ENCODE measurements at places on chromosomes 6 and 20.
A peak's percentile ranks its signal among the peaks of the same experiment; 100 is the strongest.

GRCh38 chr6:74549746-74550145, 656.1 kb downstream of the COL12A1 start:
- DNase-seq = no peak

- DNase-seq = no peak
These were observed 454.7 kb downstream of the TFAP2B start for GRCh38 chr6:51273228-51273961.

- peak; percentile 10 for DNase-seq
These were observed 88.0 kb upstream of the ELOVL5 start for GRCh38 chr6:53436526-53437303.

GRCh38 chr6:72857791-72858585, 236.1 kb downstream of the KCNQ5 start:
- DNase-seq = no peak

DNA sequence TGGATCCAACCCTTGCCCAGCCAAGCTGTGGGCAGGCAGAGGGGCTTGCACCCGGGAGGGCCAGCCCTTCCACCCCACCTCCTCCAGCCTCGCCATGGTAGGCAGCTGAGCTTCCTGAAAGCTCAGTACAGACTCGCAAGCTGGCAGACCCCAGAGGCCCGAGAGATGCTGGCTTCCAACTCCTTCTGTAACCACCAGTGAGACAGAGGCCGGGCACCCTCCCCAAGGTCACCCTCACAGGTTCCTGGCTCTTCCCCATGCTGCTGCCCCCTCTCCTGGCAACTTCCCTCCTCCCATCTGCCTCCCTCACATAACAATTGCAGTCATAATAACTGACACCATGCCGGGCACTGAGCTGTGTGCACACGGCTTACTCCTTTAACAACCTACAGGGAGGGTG, 26.2 kb upstream of the NOL4L start:
- no peak for DNase-seq

DNA sequence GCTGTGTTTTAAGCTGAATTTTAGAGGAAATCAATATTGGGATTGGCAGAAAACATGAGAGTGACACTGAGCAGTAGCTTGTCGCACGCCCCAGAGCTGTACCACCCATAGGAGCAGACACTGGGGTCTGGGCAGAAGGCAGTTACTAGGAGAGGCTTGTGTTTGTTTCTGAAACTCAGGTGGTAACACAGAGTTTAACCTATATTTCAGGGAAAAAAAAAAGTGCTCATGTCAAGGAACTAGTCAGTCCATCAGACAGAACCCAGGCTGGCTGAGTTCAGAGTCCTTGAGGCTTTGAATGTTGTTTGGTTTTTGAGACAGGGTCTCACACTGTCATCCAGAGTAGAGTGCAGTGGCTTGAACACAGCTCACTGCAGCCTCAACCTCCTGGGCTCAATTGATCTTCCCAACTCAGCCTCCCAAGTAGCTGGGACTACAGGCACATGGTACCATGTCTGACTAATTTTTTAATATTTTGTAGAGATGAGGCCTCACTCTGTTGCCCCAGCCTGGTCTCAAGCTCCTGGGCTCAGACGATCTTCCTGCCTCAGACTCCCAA, 6.6 kb downstream of the SLC22A1 start:
- DNase-seq = no peak

- no peak for DNase-seq
These were observed 26.6 kb upstream of the NPBWR2 start for GRCh38 chr20:64133951-64134407.

DNA sequence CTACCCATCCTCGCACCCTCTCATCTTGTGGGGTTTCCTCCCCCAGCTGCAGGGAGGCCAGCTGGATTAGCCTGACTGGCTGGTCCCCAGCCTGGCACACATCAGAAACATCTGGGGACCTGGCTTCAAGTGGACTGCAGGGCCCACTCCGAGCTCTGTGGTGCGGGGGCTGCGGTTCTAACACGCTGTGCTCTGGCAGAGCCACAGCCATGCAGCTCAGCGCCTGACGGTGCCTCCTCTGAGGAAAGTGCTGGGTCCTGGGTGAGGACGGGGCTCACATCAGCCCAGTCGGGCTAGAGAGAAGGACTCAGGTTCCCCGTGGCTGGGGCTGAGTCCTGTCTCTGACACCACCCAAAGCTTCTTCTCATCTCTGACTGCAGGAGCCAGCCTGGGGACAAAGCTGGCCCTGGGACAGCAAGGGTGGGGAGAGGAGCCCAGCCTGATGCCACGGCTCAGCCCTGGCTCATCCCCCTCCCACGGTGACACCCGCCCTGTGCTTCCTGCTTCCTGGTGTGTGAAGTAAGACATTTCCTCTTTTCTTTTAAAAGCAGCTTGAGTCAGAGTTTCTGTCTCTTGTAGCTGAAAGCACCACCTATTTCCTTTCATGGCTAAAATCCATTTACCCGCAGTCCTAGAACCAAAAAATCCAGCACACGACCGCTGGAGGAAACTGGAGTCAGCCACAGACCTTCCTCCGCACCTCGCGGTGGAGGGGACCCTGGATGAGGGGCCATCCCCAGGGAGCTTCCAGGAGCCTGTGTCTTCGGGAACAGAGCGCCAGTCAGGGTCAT, 127.4 kb upstream of the AFDN start:
- DNase-seq = peak; percentile 18

DNA sequence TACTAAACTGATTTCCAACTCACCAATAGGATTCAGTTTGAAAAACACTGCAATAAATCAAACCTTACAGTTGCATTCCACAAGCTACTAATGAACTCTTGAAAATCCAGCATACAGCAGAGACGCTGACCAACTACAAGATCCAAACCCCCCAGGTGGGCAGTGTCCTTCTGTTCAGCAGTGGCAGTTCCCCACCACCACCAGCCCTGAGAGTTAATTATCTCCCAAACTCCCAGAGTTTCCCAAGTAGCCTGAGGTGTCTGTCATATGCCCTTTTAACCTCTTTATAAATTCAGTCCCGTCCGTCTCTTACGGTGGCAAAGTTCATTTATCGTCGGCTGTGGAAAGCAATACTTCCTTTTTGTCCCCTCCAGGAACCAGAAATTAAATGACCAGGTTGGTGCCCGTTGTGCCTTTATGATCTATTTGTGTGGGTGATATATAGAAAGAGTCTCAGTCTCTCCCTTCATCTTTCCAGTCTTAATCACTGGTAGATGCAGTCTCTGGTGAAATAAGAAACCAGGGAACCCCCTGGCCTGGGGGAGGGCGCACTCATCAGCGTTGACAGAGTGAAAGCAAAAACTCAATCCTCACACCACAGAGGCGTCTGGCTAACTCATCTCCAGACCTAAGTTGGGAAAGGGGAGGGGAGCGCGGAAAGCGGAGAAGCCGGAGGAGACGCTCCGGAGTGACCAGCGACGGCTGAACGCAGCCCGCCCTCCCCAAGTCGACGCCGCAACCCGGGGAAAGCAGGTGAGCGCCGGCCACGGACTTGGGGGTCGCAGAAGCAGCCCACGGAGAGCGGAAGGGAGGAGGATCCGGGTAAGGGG, 717 bp downstream of the MRPL14 start:
- peak; percentile 19 for DNase-seq

- no peak for DNase-seq
These were observed 415.6 kb downstream of the GJA1 start for GRCh38 chr6:121851056-121851455.

DNA sequence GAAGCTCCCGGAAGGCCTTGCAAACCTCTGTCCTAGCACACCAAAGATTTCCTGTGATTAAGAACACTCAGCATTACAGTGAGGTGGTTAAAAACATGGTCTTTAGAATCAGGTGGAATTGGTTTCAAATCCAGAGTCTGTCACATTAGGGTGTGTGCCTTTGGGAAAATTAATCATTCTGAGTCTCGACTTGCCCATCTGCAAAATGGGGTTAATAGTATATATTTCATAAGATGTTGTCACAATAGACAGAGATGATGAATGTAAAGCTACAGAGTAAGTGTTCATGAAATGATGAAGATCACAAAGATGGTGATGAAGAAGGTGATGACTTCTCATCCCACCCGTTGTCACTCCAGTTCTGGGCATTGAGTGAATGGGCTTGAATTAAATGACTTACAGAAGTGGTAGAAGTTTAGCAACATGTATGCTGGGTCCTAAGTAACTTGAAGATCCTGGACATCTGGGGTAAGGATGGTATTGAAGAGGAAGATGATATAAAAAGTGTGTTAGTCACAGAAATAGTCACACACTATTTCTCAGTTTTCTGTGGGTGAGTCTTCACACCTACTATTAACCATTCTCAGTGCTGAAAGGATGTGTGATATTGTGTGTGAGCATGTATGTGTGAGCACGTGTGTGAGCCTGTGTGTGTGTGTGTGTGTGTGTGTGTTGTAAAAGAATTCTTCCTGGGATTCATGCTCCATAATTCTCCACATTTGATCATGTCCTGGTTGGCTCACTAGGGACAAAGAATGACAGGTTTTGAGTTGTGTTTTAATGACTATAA, 28.0 kb upstream of the NEDD9 start:
- DNase-seq = no peak

DNA sequence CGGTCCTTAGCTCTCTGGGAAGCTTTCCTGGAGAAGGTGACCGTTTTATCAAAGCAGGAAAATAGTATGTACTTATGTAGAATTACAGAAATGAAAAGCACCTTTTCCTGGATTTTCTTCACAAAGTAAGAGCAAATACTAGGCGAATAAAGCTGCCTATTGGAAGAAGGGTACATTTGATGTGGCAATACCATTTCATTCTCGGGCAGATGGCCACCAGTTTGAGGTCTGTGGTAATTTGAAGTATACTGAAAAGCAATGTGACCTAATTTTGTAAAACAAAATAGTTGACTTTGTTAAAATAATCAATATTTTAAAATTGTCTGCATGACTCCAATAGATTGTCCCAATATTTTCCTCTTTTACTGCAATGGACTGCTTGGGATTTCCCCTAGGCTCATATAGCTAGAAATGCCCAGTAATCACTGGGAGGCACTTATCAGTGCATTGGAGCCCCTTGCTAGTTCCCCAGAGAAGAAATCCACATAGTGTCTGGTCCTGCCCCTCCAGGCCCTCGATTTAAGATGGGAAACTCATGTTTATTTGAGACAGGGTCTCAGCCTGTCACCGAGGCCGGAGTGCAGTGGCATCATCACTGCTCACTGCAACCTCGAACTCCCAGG, 7.4 kb upstream of the UTRN start:
- DNase-seq = no peak

- DNase-seq = no peak
These were observed 469.8 kb upstream of the SOX4 start for GRCh38 chr6:21123507-21124436.

- peak; percentile 67 for DNase-seq
These were observed 348.1 kb downstream of the THBS2 start for GRCh38 chr6:168905451-168906090.

DNA sequence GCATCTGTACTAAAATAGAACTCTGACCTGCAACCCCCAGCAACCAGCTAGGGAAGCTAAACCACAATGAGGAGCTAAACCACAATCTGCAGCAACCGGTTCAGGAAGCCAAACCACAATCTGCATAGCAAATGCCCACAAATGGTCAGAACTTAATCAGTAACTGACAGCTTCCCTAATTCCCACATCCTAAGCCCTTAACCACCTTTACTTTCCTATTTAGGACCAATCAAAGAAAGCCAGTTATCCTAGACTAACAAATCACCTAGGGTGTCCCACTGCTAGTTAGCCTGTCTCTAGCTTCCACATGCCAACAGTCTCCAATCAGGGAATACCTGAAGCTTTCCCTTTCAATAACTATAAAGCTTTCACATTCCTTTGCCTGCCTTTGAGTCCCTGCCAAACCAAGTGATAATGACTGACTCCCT, 424.6 kb upstream of the PTCHD4 start:
- DNase-seq = peak; percentile 21

DNA sequence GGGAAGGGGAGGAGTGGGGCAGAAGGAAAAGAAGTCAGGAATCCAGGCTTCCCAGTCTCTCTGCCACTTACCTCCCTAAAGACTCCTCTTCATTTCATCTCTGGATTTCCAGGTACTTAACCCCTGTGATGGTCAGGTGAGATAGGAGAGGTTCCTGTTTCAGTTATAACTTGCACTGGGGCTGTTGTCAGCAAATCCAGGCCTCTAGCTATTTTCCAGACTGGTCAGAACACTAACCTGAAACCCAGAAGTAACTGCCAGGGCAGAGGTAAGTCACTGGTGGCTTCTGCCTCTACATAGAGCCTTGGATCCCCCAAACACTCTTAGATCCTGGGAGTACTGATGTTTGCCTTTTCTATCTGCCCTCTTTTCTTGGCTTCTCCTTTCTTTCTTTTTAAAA, 233.5 kb upstream of the TAB2 start:
- DNase-seq = no peak

DNA sequence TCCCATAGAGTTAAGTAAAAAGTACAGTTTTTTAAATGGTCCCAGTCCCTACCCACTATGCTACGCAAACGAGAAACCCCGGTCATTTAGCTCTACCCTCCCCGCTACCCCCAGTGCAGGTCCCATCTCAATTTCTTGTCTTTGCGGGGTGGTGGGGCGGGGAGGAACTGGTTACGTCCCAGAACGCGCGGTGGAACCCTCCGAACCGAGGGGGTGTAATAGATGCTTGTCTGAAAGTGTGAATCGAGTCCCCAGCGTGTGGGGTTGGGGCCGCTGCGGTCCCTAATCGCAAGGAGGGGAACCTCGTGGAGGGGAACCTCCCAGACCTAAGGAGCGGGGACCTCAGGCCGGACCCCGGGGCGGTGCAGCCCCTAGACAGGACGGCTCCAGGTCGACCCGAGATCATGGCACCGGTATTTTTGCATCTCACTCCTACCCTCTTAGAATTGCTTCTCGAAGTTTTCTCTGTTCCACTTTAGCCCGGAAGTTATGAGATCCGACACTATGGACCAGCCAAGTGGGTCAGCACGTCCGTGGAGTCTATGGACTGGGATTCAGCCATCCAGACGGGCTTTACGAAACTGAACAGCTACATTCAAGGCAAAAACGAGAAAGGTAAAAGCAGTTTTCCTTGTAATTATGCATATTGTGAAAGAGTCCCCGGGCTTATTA, 779 bp downstream of the HEBP2 start:
- no peak for DNase-seq

GRCh38 chr6:98547634-98548033, 286.7 kb upstream of the POU3F2 start:
- DNase-seq = no peak

- no peak for DNase-seq
These were observed 498.1 kb upstream of the SOX4 start for GRCh38 chr6:21095462-21095861.

DNA sequence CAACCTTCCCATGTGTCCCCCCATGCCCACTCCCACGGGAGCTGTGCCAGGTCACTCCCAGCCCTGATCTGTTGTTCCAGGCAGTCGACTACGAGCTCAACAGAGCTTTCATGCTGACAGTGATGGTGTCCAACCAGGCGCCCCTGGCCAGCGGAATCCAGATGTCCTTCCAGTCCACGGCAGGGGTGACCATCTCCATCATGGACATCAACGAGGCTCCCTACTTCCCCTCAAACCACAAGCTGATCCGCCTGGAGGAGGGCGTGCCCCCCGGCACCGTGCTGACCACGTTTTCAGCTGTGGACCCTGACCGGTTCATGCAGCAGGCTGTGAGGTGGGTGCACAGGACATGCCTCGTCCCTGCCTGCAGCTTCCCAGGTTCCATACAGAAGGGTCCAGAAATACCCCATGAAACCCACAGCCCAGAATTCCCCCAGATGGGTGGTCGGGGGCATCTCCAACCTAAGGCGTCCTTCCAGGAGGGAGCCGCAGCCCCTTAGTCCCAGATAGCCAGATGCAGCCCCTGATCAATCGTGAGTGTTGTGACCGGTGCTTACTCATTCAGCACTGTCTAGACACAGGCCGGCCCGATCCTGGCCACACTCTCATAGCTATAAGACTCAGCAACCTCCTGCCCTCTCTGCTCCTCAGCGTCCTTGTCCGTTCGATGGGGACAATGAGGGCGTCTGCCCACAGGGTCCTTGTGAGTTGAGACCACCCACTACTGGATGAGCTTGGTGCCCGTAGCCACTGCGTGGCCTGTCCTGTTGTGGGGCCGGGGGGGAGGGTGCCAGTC, 142.1 kb downstream of the TAF4 start:
- no peak for DNase-seq

Data from Jurkat, Clone E6-1 (cell line).